ENCODE measurements at places on chromosomes 4 and X.

- DNase-seq: no peak
These were observed 124.0 kb upstream of the CLNK start for GRCh38 chr4:10808591-10808990.

- no peak for DNase-seq
These were observed 94.9 kb upstream of the PJA1 start for GRCh38 chrX:69260169-69260568.

DNA sequence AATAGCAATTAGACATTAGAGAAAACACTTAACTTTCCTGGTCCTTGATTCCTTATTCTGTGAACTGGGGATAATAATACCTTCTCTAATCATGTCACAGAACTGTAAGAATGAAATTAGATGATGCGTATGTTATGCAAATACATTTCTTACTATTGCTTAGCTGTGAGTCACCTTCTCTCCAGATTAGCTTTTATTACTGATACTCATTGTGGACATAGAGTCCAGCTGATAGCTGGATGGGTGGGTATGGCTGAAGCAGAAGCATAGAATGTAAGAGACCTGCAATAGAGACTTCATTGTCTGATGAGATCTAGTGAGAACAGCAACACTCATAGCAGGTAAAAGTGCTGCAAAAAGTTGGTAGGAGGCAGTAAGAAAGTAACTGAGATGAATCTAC lies 437.2 kb upstream of the ZFP42 start:
- no peak for DNase-seq

DNA sequence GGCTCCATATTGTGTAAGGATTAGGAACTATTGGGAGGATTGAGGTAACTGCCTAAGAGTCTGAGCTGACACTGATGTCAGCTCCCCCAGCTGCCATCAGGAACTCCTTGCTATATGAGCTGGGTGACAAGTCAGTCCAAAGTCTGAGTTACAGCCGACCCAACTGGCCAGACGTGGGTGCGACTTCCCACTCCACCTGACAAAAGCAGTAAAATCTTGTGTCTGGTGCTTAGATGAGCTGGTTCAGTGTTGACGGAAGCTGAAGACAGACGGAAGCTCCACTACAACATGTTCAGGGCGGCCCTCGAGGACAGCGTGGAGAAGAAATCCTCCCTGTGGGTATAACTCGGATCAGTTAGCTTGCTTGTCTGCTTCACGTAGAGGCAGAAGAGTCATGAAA lies 22.8 kb upstream of the NAT8L start:
- DNase-seq: no peak

DNA sequence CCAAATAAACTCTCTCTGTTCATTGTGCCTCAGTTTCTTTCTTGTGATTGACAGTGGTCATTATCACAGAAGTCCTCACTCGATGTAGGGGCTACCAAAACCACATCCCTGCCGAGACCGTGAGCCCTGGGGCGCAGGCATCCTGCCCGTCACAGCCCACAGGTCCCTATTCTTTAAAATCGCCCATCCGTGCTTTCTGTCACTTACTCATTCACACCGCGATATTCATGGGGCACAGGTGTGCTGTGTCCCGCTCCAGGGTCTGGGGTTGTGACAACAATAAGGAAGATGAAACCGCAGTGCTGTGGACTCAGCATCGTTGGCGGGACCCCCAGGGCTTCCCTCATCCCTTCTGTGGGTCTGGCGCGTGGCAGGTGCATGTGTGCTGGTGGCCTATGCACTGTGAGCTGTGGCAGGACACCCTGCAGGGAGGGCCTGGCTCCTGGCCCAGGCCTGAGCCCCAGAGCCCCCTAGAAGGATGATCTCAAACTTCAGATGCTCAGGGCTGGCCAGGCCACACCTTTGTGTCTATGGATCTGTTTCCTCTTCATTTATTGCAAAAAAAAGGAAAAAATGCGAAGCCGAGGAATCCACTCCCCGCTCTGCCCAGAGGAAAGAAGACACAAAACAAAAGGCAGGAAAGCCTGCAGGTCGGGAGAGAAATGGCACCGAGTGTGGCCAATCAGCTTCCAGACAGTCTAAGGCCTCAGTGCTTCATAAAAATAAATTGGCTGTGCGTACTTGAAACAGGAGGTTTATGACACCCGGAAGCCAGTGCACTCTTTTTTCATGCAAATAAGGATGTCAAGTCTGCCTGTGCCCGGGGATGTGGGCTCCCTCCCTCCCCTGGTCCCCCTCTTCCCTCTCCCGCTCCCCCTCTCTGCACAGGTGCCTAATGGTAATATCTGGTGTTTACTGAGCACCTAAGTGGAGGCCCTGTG lies 109.5 kb upstream of the ADRA2C start:
- no peak for DNase-seq

DNA sequence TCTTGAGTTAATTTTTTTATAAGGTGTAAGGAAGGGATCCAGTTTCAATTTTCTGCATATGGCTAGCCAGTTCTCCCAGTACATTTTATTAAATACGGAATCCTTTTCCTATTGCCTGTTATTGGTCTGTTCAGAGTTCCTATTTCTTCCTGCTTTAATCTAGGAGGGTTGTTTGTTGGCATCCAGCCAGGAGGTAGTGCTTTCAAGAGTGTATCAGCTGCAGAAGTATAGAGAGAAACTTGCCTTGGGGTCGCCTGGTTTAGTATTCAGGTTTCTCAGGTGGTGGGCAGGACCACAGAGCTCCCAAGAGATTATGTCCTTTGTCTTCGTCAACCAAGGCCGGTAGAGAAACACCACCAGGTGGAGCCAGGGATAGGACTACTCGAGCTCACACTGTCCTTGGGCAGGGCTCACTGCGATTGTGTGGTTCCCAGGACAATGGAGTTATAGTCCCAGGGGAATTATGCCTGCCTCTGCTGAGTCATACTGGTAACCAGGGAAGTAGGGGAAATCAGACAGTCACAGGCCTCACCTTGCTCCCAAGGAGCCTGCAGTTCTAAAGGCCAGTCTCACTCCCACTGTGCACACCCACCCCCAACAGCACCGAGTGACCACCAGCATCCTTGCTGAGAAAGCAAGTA lies 168.1 kb downstream of the VSIG4 start:
- DNase-seq: no peak

- no peak for DNase-seq
These were observed 392.8 kb upstream of the NDST3 start for GRCh38 chr4:117641519-117641918.

DNA sequence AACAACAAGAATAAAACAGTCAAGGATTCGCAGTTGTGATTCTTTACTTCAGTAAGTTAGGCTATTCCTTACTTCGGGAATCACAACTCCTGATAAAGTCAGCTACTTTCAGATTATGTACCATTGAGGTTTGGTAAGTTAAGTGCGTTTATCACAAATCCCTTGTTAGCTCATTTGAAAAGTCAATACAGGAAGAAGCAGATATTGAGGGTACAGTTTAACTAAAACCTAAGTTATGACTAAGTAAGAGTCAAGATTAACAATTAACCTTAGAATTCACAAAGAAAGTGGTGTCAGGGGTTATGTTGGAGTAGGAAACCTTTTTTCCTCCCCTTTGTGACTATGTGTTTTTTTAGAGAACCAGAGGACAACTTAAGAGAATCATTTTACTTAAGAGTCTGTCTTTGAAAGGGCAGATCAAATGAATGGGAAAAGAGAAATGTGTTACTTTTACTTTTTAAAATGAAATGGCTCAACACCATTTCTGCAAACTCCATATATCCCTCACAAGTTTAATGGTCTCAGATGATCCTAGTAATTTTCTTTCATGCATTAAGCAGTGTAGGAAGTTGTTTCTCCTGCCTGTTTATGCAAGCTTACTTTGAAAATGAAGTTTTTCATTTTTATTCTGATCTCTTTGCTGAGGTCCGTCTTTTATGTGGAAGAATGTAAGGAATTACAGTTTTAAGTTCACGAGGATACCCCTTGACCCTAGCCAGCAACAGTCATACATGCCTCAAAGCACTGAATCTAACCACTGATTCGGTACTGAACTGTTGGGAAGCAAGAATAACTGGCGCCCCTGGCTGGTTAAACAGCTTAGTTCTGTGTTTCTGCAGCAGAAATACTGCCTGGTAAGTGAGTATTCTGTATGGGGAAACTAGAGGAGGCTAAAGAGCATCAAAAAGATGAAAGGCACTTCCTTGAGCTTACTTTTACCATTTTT lies 211.7 kb downstream of the SLC4A4 start:
- no peak for DNase-seq

GRCh38 chr4:146329050-146329716 lies 114.8 kb downstream of the REELD1 start:
- DNase-seq: no peak

GRCh38 chrX:72271812-72272211 lies 5.2 kb downstream of the RPS4X start:
- DNase-seq: no peak

- DNase-seq: no peak
These were observed 289.7 kb upstream of the LDB2 start for GRCh38 chr4:17188125-17188524.

DNA sequence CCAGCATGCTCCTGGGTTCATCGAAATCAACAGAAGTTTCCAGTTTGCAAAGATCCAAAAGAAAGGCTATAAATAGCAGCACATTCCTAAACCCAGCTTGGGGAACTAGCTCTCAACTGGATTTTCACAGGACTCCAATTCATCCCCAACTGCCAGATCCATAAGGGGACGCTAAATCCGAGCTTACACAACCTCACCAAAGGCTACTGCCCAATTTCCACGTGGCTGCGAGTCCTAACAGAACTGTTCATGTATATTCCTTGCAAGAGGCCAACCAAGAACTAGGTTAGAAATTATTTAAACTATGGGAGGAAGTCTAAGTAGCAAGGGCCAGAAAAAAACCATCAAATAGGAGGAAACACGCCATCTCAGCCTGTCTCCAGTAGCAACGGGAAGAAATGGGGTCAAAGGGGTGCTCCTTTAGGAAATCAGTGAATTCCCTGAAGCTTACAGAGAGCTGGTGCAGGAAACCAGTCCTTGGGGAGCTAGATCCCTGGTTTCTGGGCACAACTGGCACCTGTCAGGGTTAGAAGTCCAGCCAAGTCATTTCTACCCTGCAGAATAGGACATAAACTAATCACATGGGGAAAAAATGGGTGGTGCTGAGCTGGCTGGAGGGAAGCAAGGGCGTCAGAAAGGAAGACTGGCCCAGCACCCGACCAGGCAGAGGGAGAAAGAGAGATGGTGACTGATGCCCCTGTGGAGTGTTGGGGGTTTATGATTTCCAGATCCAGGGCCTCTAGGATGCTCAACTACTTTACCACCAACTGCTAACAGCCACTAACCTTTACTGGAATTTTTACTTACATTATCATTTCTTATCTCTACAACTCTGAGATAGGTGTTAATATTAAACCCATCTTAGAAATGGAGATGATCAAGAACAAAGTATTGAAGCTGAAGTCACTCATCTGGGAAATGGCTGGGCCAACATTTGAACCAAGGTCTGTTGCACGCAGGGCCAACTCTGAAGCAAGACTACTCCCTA lies 20.5 kb downstream of the RELL1 start:
- DNase-seq: no peak

DNA sequence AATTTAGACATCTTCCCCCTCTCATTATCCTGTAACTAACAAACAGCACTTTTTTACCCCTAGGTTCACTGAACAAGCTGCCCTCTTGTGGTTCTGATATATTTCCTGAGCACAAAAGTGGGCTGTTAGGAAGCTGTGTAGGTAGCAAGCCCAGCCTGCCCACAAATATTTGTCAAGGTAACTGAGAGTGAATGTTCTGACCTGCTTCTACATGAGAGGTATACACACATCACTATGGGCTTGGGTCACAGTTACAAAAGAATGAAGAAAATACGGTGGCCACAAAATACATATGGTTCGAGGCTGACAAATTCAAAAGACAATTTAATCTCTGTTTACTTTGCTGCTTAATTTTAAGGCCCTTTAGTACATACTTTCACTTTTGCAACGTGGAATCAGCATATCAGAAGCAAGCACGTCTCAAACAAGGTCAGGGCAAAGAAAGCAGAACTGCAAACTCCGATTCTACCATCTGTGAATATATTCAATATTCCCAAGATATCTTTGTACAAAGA lies 78.7 kb downstream of the RBM47 start:
- no peak for DNase-seq

DNA sequence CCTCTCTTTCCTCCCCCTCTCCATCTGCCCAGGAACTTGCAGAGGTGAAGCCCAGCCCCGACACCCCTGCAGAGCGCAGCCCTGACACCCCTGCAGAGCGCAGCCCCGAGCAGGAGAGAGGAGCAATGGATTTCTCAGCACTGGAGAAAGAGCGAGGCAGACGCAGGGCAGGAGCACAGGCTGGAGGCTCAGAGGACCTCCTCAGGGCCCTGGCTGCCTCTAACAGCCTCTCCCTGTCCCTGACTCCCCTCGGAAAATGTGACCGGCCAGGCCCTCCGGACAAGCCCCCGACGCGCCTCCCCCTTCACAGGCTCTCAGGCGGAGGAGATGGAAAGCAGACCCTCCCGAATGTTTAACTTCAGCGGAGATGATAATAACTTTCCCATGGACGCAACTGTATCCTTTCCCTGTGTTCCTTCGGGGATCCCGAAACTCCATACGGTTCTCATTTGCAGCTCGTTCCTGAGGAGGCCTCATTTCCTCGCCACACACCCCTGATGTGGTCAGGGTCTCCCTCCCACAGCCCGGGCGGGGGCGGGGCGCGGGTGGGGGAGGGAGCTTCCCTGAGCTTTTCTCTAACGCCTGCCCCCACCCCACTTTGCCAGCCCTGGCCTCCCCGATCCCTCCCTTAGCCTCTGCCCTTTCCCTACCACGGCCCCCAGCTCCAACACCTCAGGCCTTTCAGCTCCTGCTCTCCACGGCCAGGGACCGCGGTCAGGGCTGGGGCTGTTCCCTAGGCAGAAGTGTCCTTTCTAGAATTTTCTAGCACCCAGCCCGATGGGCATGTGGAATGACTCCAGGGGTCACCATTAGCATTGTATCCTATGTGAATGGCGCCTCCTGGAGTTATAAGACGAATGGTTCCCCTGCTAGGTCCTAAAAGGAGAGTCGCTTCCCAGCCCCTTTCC lies 201.1 kb upstream of the BCOR start:
- DNase-seq: no peak

GRCh38 chr4:117481742-117482141 lies 396.4 kb upstream of the TRAM1L1 start:
- DNase-seq: no peak

GRCh38 chrX:130419263-130419662 lies 17.5 kb downstream of the RBMX2 start:
- no peak for DNase-seq

DNA sequence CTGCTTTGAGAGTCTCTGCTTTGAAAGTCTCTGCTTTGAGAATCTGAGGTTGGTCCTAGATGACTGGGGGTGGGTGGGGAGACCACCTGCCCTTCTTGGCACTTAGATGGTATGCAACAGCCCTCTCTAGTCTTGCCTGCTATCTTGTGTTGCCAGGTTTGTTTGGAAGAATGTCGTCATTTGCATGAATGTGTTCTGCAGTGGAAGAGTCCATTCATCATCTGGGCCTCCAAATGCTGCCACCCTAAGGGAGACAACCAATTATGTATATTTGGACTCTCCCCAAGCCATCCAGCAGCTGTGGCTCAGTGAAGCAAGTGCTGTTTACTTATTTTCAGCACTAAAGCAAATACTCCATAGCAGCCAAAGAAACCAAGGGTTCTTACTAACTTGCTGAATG lies 44.6 kb upstream of the TRPC5OS start:
- no peak for DNase-seq

DNA sequence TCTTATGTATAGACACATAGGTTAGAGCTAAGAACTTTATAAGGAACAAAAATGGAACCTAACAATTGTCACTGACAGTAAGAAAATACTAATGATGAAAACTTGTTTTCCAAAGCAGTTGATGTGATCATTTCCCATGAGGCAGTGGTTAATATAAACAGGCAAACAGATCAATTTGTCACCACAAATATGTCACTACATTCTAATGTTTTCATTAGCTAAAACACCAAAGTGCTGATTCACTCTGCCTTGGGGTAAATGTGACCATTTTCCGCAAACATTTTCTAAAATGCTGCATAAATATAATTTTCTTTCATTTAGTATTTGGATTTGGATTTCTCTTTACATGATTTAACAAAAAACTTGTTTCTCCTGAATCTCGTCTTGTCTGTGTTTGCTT lies 408.9 kb upstream of the CTSO start:
- DNase-seq: no peak
